Hippocampal formation (tissue), 2 donors: ENCODE measurements at places on chromosomes 3 and 15.

- DNase-seq, result no peak
Observed at GRCh38 chr15:97189162-97189780, 771.2 kb upstream of the ARRDC4 start.

DNA sequence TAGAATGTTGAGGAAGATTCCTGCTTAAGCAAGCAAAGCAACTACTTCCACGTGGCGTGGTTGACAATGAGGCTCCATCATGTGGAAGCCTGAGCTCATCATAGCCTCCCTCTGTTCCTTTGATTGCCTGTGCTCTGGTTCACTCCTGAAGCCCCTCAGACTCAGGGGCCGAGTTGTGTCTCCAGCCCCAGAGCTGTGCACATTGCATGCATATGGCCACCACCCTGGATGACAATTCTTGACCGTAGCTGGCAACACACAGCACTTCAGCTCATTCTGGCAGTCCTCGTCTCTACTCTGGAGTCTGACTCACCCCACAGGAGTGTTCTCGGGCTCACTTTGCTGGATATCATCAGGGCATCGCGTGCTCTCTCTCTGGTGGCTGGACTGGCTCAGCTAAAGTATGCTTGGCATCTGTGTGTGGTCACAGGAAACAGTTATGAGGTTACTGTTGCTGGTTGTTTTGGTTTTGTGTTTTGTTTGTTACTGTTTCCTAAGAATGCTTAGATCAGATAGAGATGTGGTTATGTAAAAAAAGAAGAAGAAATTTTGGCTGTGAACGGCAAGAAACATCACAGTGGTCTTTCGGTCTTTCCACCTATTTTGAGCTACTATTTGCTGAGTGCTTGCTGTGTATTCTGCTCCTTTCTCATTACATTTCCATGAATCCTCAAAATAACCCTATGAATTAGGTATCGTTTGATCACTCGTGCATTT is 41.6 kb upstream of the MRPS22 start:
- DNase-seq, result no peak

- DNase-seq, result no peak
Observed at GRCh38 chr3:52842424-52842823, 7.6 kb upstream of the MUSTN1 start.

GRCh38 chr15:93298901-93299300 is 209.9 kb upstream of the RGMA start:
- no peak for DNase-seq

DNA sequence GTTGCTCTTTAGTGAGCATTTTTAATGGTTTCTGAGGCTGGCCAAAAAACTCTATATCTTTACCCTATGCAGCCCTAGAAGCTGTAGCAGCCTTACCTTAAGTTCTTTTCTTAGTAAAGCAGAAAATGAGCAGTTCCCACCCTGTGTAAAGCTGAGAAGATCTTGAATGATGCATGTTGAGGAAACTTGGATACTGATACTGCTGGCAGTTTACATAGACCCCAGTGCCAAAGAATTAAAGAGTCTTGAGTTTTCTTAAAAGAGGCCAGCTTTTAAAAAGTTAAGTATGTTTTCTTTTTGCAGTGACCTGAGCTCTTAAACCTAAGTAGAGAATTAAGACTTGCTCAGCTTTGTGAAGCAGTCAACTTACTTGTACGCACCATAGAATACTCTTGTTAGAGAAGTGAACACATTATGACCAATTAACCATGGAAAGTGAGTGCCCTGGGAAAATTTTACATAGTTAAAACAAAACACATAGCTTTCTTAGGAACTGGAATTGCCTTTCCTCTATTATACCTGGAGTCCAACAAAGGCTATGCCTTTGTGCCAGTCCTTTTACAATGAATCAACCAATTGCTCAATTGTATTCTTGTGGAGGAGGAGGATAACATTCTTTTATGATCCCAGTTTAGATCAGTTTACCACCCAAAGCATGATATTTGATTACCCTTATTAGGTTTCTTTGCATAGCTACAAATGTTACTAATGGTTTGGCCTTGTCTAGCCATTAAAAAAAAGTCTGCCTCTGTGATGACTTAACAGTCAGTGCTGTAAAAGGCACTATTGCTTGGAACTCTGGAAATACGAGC is 28.4 kb downstream of the PLS1 start:
- DNase-seq, result no peak

GRCh38 chr3:62562596-62562995 is 189.2 kb upstream of the FEZF2 start:
- DNase-seq, result no peak
